Purkinje cell (primary cell): ENCODE measurements at places on chromosomes 5 and 9. TPM values are rescaled to one million over a fixed set of nuclear protein-coding genes. Genes with fewer than 3 reads are reported as not detected.

FYB1 gene
- polyA plus RNA-seq: 0.87 TPM in 1 of 2 replicates, not detected in the other

SPATA31D4 gene
- polyA plus RNA-seq: not detected in 2 replicates

NFIB gene
- polyA plus RNA-seq: 16.4 and 24.5 TPM in 2 replicates

FRMPD1 gene
- 7.7 and 13.4 TPM in 2 replicates for polyA plus RNA-seq

ZMAT2 gene
- polyA plus RNA-seq: 44.8 and 45.9 TPM in 2 replicates

PGM5 gene
- 0.39 and 0.67 TPM in 2 replicates for polyA plus RNA-seq

GCNT4 gene
- polyA plus RNA-seq: 0.45 and 2.0 TPM in 2 replicates

IRGM gene
- not detected in 2 replicates for polyA plus RNA-seq
